ENCODE measurements at places on chromosomes 2 and 18.

DNA sequence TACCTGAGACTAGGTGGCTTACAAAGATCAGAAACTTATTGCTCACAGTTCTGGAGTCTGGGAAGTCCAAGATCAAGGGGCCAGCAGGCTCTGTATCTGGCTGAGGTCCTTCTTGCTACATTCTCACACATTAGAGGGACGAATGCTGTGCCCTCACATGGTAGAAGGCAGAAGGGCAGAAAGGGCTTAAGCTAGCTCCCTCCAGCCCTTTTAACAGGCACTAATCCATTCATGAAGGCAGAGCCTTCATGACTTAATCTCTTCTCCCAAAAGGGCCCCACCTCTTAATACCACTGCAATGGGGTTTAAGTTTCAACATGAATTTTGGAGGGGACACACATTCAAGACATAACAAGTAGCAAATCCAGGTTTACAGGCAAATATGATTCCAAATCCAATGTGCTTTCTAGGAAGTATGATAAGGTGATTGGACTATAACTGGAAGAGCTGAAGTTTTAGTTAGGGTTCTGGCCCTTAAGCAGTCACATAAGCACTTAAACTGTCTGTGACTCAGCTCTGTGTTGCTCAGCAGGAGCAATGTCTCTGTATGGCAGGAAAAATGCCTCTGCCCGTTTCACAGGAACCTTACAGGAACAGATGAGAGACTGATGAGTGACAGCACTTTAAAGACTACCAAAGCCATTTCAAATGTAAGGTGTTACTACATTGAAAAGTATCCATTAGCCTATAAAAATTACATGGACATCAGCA, 119.6 kb upstream of the PTPRM start:
- no peak for DNase-seq

DNA sequence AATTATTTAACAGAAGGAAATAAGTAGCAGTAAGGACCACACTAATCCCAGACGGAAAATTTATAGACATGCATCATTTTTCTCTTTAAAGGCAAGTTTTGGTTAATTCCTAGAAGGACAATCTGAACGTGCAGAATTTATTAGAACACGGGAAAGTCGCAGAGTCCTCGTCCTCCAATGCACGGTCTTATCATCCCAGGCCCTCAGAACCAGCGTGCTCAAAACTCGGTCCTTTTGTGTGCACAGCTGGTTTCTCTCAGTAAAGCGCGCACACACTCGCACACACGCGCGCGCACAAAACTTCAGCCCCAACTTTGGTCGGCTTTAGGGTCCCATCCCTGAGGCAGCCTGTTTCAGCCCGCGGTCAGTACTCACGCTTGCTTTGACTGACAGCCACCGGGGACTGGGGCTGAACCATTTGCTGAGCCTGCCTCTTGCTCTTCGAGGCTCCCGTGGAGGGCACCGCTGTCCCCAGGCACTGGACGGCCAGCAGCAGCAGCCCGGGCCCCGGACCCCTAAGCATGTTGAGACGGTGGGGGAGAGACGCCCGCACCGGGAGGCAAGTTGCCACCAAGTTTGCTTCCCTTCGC, 493 bp downstream of the FN1 start:
- DNase-seq: no peak

DNA sequence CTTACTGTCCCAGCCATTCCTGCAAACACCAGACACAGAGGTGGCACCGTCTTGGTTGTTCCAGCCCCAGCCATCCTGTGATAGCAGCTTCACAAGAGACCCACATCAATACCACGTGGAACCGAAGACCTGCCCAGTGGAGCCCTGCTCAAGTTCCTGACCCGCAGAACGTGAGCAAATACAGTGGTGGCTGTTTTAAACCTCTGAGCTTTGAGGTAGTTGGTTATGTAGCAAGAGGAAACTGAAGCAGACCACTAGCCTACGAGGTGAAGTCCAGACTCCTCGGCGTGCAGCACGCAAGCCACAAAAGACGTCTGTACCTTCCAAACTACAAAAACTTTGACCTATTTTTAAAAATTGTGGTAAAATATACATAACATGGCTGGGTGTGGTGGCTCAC, 96.1 kb upstream of the ODC1 start:
- DNase-seq: no peak

DNA sequence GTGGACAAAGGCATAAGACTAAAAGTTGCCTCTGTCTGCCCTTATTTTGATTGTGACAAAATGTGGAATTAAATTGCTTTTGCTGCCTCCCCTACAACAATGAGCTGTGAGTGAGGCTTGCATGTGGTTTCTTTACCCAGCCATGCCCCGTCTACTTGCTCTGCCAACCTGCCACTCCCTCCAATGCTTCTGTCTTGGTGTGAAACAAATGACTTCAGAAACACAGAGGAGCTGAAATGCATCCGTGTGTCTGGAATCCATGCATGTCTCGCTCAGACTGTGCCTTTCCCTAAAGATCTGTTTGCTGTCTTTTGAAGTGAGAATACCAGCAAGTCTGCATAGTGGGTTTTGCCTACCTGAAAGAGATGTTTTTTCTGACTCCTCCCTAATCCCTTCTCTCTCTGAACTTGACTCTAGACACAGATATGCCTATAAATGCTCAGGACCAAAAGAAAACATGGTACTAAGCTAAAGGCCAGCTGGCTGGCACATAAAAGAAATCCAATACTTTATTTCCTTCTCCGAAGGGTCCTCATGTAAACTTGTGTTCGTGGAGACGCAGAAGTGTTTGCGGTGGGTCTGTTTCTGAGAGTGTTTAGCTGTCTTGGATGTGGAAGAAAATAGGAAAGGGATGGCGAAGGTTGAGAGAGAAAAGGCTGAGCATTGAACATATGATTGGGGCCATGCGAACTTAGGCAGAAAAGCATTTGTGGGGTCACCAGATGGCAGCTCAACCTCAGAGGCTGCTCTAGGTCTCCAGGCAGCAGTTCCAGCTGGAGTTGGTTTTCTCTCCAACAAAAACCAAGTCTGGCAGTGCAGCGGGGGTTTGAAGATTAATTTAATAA, 120.5 kb downstream of the CCBE1 start:
- no peak for DNase-seq

DNA sequence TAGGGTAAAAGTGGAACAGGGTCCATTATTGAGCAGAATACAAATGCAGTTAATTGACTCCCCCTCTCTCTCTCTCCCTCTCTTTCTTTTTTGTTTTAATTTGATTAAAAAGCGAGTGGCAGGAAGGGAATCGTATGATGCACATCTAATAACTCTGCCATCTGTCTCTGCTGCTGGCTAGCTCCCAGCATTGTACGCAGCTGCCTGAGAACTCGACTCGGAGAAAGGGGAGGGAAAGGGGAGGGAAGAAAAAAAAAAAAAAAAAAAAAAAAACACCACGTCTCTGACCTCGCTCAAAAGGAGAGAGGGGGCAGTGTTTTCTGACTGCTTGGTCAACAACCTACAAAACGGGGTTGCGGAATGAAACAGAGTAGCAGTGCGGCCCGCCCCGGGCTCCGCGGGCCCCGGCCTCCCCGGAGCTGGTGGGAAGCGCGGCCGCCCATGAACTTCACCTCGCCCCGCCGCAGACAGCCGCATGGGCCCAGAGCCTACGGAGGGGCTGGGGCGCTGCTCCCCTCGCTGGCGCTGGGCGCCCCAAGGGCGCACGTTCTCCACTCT, 265.7 kb downstream of the TCF4 start:
- no peak for DNase-seq

DNA sequence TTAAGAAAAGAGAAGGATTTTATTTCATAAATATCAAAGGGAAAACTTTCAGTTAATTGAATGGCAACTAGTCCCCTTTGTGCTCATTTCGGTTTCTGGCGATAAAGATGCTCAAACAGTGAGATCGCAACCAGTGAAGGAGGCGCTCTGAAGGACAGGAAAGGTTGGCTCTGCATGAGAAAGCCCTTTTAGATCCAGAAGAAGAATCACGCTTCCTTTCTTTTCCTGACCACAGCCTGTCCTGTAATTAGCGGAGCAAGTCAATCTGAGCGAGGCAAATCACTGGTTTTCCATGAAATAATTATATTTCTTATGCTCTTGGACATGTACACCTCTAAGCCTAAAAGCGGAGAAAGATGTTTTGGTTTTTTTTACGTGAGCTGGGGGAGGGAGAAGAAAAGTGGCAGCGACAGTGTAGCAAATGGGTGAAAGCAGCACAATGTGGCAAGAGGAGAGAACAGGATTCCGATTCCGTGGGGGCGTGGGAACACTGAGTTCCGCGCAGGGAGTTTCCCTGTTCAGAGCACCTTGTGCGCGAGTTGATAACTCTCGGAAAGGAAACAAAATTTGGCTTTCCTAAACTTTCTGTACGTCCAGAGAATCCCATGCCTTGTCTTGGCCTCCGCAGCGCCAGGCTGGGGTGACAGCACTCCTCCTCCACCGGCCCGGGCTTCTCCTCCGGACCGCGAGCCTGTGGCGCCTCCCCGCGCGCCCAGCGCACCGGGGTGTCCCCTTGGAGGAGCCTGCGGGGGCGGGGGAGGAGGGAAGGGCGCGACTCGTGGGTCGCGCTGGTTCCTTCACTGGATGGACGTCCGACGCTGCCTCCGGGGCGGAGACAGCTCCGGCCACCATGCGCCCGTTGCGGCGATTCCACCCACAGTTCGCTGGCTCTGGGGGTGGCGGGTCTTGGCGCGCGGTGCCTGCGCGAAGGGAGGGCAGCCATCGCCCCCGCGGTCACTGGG, 620 bp upstream of the SLC9A2 start:
- no peak for DNase-seq

GRCh38 chr2:148971547-148971946, 67.0 kb upstream of the LYPD6B start:
- no peak for DNase-seq
